ENCODE measurements at places on chromosomes 11 and 22.

GRCh38 chr11:99987821-99988470 is 699.1 kb upstream of the ARHGAP42 start:
- no peak for DNase-seq

DNA sequence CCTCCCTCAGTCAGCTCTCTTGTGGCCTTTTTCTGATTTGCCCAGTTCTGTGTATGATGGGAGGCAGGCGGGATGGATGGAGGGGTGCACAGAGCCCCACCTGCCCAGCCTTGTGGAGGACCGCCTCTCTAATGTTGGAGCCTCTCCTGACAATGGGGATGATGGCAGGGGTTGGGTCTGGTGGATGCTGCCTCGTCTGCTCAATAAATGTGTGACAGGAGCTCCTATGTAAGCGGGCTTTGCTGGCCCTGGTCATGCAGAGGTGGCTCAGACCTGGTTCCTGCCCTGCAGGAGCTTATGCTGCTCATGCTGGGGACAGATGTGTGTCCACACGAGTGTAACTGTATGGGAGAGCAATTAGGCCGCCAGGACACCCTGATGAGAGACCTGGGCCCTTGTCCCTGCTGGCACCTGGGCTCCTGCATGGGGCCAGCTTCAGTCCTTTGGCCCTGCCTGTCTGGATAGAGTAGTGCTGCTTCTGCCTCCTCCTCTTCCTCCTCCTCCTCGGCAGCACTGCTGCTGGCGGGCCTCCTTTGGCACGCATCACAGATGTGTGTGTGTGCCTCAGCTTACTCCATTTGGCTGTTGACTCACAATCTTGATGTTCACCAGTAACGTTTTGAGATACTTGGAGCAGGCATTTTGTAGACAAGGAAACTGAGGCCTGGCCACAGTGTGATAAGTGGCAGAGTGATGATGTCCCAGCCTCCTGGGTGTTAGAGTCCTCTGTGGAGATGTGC is 131.0 kb downstream of the TBC1D22A start:
- no peak for DNase-seq

DNA sequence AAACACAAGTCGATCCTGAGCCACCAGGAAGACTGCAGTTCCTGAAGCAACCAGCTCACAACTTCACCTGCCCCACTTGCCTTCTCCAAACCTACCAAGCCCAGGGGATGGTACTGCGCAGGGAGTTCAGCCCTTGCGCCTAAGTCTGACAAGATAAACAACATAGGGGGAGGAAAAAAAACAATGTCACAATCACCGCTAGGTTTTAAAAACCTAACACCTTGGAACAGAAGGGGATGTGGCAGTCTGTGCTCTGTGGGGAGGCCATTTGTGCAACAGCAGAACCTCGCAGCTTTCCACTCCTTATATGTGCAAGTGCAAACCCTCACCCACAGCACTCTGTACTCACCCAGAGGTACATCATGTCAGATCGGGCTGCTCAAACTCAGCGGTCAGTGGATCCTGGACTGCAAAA is 134.2 kb downstream of the RBFOX2 start:
- no peak for DNase-seq

GRCh38 chr11:43723617-43724016 is 43.1 kb downstream of the HSD17B12 start:
- DNase-seq: no peak

DNA sequence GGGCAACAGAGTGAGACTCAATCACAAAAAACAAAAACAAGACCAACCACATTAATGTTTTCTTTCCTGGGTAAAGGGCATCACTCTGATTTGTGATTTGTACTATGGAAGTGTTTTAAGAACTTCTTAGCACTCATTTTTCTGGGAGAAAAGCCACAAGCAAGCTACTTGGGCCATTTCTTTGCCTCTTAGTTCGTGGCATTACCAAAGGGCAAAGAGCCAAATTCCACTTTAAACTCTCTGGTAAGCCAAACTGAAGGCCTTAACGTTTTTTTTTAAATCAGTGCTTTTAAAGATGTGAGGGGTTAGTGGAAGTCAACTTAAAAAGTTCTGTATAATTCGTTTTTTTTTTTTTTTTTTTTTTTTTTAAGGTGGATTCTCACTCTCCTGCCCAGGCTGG is 36.9 kb downstream of the CAT start:
- no peak for DNase-seq

Measured in skeletal muscle cell (primary cell).